ENCODE measurements at places on chromosomes 5 and 9. TPM values are rescaled to one million over a fixed set of nuclear protein-coding genes. Genes with fewer than 3 reads are reported as not detected.
A peak's percentile ranks its signal among the peaks of the same experiment; 100 is the strongest.

GRCh38 chr9:91966503-91966902, 16.5 kb upstream of the ROR2 start:
- no peak overlapping the region for H3K4me3 ChIP-seq
- no peak for DNase-seq
- H3K4me1 ChIP-seq = no peaks in the 10 kb centered on the region
- H3K27me3 ChIP-seq = peaks cover 6% of the 10 kb centered on the region

Gene PCDHGA8
- polyA plus RNA-seq = not detected

DNA sequence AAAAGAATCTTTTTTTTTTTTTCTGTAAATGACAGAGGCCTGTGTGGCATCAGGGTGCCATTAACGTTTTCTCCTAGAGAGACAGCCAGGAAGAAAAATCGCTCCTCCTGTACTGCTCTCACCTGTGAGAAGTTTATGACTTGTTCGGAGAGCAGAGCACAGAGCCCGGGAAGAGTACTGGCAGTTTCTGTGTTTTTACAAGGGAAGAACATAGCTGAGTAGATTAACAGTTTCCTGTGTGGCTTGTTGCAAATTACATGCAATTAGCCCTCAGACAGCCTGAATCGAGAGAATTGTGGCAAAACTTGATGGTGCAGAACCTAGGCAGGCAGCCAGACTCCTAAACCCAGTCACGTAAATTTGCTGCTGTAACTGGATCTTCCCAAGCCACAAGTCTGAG, 32.1 kb downstream of the PRKACG start:
- peaks cover 2% of the 10 kb centered on the region for H3K27me3 ChIP-seq
- no peak overlapping the region for H3K27ac ChIP-seq
- no peaks in the 10 kb centered on the region for H3K36me3 ChIP-seq
- peaks cover 7% of the 10 kb centered on the region for H3K4me1 ChIP-seq
- no peak for DNase-seq
- H3K4me3 ChIP-seq = no peak overlapping the region

DNA sequence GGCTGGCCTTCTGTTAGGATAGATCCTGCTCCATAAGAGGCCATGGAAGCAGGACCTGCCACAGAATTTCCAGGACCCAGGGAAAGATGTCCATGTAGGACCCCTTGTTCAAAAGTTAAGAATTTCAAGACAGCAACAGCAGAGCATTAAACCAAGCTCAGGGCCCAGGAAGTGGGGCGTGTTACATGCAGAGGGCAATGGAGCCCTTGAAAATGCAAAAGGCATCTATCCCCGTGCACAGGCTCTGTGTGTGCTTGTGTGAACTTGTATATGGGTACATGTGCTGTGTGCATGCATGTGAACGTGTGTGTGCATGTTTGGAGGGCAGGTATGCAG, 14.4 kb upstream of the NKD2 start:
- no peak overlapping the region for H3K27ac ChIP-seq
- H3K36me3 ChIP-seq = no peaks in the 10 kb centered on the region
- H3K4me1 ChIP-seq = peaks cover 6% of the 10 kb centered on the region
- peaks cover 4% of the 10 kb centered on the region for H3K27me3 ChIP-seq
- no peak overlapping the region for H3K4me3 ChIP-seq

DNA sequence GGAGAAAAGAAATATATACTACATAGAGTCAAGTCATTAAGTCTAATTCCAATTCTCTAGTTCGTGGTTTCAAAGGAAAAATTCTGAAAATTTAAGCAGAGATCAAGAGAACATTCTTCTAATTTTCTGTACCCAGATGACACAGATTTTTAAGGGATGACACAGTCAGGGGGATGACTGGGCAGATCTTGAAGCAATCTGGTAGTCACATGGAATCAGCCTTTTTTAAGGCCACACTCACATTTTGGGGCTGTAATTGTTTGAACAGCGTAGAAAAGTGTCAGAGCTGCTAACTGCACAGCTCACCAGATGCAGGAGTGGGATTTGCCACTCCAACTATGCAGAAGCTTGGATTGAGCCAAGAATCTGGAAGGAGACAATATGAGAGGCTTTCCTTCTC, 20.4 kb downstream of the PDE4D start:
- H3K36me3 ChIP-seq = peaks cover 3% of the 10 kb centered on the region
- H3K27me3 ChIP-seq = peaks cover 2% of the 10 kb centered on the region
- no peak overlapping the region for H3K4me3 ChIP-seq
- no peaks in the 10 kb centered on the region for H3K4me1 ChIP-seq
- no peak overlapping the region for H3K27ac ChIP-seq

Gene LVRN
- not detected for polyA plus RNA-seq

DNA sequence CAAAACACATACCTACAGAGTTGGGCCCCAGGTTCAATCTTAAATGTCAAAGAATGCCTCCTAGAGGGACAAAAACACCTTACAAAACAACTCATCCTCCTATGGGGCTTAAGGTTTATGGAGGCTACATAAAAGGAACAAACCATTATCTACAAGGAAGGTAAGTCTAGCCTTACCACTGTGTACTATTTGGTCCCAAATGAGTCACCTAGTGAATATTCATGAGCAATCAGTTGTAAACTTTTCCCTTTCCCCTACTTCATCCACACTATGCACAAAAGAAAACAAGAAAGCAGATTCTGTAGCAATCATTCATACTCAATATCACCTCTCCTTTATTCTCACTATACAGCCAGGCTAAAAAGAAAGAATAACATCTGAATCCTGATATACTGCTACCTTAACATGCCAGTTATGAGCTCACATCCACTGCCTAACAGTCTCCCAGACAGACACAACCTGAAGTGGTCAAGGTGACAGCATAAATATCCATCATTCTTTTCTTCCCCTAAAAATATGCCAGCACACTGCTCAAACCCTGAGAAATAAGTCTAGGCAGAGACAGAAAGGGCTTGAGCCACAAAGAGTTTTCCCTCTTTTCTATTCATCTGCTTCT, 6.2 kb downstream of the OXCT1 start:
- H3K36me3 ChIP-seq = peaks cover 4% of the 10 kb centered on the region
- H3K4me3 ChIP-seq = no peak overlapping the region
- H3K27ac ChIP-seq = peak overlapping the region; percentile 9

Gene HRH2
- 0.14 TPM for polyA plus RNA-seq

Gene NPR3
- polyA plus RNA-seq = 0.04 TPM

GRCh38 chr5:61232490-61233050, 70.3 kb upstream of the SMIM15 start:
- H3K4me3 ChIP-seq = no peak overlapping the region
- no peaks in the 10 kb centered on the region for H3K36me3 ChIP-seq
- H3K27ac ChIP-seq = no peak overlapping the region
- H3K4me1 ChIP-seq = peaks cover 2% of the 10 kb centered on the region

Gene ADGRV1
- 0.43 TPM for polyA plus RNA-seq

- DNase-seq = no peak
- H3K4me1 ChIP-seq = no peaks in the 10 kb centered on the region
- peaks cover 1% of the 10 kb centered on the region for H3K27me3 ChIP-seq
- peaks cover 11% of the 10 kb centered on the region for H3K36me3 ChIP-seq
Measured at GRCh38 chr9:7788772-7789171, 10.8 kb downstream of the DMAC1 start.

- H3K4me3 ChIP-seq = no peak overlapping the region
- H3K36me3 ChIP-seq = peaks cover 14% of the 10 kb centered on the region
- no peak for DNase-seq
- no peaks in the 10 kb centered on the region for H3K27me3 ChIP-seq
- no peak overlapping the region for H3K27ac ChIP-seq
Measured at GRCh38 chr5:95718203-95718602, 12.9 kb upstream of the RHOBTB3 start.

- H3K4me3 ChIP-seq = no peak overlapping the region
- no peaks in the 10 kb centered on the region for H3K36me3 ChIP-seq
- H3K27me3 ChIP-seq = no peaks in the 10 kb centered on the region
- DNase-seq = no peak
- no peak overlapping the region for H3K27ac ChIP-seq
Measured at GRCh38 chr9:69460012-69460411, 135.0 kb downstream of the ENTREP1 start.

Gene PALM2AKAP2
- polyA plus RNA-seq = not detected

DNA sequence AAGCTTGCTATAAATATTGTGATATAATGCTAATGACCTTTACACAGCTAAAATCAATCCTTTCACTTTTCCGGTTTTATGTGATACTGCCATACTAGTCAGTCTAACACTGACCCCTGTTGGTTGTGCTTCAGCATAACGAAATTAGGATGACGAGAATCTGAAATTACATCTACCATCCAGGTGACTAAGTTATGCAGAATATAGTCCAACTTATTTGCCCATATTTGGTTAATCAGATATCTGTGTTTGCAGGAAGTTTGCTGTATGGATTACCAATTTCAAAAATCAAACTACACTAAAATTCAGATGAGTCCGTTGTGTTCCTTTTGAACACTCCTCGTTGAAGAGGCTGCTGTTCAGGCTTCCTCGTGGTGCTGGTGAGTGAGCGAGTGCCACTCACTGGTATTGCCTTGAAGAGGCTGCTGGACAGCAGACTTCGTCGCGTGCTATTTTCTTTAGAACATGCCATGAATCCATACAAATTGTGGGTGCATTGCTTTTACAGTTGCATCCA, 32.5 kb downstream of the TENT4A start:
- peak; percentile 31 for DNase-seq
- H3K4me1 ChIP-seq = peaks cover 20% of the 10 kb centered on the region
- peaks cover 4% of the 10 kb centered on the region for H3K27me3 ChIP-seq
- H3K4me3 ChIP-seq = no peak overlapping the region
- no peak overlapping the region for H3K27ac ChIP-seq
- H3K36me3 ChIP-seq = peaks cover 30% of the 10 kb centered on the region

Gene RNF208
- not detected for polyA plus RNA-seq

DNA sequence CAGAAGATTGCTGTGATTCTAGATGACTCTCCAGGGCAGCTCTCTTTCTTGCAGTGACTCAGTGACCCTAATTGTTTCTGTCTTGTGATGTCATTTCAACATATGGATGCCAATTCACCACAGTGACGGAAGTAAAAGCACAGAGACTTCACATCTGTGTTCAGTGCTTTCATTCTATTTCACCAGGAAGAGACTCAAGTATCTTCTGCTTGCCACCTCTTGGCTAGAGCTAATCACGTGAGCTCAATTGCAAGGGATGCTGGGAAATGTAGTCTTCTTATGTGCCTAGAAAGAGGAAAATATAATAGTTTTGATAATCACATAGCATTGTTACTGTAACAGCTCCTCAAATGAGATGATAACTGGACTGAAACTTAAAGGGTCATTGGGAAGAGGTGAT, 453.3 kb upstream of the KLF4 start:
- no peaks in the 10 kb centered on the region for H3K4me1 ChIP-seq
- DNase-seq = no peak
- H3K27me3 ChIP-seq = peaks cover 2% of the 10 kb centered on the region
- H3K27ac ChIP-seq = no peak overlapping the region
- H3K4me3 ChIP-seq = no peak overlapping the region

DNA sequence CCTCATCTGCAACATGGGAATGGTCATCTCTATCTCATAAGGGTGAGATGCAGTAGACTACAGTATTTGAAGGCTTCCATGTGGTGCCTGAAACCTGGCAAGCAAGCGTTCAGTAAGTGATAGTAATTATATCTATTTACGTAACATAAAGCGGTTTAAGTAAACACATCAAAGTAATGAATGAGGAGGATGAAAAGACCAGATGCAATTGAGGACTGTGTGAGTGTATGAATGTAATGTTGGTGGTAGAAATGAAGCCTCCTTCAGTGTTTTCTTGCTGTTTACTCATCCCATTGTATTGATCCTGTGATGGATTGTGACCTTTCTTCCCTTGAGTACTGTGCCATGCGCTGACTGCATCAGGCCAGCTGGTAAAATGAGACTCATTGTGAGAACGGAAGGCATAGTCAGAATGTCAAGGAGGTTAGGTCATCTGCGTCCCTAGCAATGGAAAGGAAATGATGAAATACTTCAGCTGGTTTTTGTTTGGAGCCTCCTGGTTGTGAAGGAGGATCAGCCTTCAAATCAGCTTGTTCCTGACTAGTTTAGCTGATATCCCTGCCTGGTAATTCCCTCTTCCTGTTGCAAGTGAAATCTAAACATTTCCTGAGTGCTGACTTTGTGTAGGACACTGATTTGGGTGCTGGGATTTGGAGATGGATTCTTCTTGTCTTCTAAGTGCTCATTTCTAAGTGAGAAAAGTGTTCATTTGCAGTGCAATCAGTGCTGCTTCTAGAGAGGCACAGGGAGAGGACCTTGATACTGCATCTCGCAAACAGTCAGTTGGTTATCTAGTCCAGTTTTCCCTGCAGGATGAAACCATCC, 35.6 kb downstream of the TNFSF8 start:
- peaks cover 8% of the 10 kb centered on the region for H3K36me3 ChIP-seq
- H3K27me3 ChIP-seq = peaks cover 3% of the 10 kb centered on the region
- DNase-seq = no peak
- H3K27ac ChIP-seq = peak overlapping the region; percentile 21
- H3K4me1 ChIP-seq = peaks cover 30% of the 10 kb centered on the region

GRCh38 chr5:64295101-64295500, 129.5 kb downstream of the RNF180 start:
- no peak overlapping the region for H3K4me3 ChIP-seq
- H3K27ac ChIP-seq = no peak overlapping the region
- no peaks in the 10 kb centered on the region for H3K36me3 ChIP-seq
- no peak for DNase-seq
- no peaks in the 10 kb centered on the region for H3K4me1 ChIP-seq
- no peaks in the 10 kb centered on the region for H3K27me3 ChIP-seq

DNA sequence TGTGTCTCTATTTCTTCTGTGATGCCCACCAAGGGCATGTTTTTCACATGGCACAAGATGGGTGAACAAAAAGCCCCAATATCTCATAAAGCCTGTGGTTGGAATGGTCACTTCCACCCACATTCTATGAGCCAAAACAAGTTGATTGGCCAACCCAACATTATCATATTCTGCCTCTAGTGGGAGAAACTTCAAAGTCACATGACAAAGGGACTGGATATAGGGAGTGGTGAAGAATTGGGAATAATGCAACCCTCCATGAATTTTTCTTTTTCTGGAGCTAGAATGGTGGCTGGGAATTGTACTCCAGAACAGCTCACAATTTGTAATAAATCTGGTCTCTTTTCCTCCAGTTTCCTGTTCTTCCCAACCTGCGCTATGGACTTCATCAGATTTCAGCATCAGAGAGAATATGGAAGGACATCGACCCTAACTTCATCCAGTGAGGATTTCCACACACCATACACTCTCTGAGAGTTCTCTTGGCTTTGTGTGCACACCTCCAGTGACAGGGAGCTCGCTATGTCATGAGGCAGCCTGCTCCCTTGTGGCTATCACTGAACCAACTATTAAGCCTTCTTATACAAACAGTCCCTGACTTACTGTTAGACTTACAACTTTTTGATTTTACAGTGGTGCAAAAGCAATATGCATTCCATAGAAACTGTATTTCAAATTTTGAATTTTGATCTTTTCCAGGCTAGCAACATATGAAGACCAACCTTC, 12.0 kb upstream of the B4GALT1 start:
- H3K4me1 ChIP-seq = peaks cover 1% of the 10 kb centered on the region
- no peak for DNase-seq
- H3K36me3 ChIP-seq = no peaks in the 10 kb centered on the region

- H3K36me3 ChIP-seq = peaks cover 3% of the 10 kb centered on the region
- no peak for DNase-seq
- H3K4me3 ChIP-seq = no peak overlapping the region
- H3K27ac ChIP-seq = no peak overlapping the region
- H3K27me3 ChIP-seq = no peaks in the 10 kb centered on the region
Measured at GRCh38 chr5:15993919-15994318, 185.7 kb downstream of the MARCHF11 start.

Gene ARID3C
- polyA plus RNA-seq = not detected

Gene ACOT12
- not detected for polyA plus RNA-seq
